ENCODE measurements at places on chromosomes 7 and 10.

GRCh38 chr10:11706895-11707567 is 35.2 kb upstream of the ECHDC3 start:
- DNase-seq = no peak

DNA sequence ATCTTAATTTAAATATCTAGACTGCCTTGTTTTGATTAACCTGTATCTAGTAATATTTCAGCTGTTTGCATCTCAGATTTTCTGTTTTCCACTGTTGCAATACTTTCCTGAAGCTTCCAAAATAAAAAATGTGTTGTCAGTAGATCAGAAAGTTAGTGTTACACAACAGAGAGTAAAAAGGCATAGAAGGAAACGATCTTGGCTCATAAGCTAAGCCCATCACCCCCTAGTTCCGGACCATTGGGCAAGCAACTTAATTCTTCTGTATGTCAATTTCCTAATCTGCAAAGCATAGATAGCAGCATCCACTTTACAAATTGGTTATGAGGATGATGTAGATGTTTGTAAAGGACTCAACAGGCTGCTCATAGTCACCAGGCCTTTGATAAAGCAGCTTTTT is 4.4 kb downstream of the PON3 start:
- DNase-seq = no peak

- DNase-seq = no peak
Measured at GRCh38 chr7:150986099-150986512, 4.7 kb upstream of the NOS3 start.

DNA sequence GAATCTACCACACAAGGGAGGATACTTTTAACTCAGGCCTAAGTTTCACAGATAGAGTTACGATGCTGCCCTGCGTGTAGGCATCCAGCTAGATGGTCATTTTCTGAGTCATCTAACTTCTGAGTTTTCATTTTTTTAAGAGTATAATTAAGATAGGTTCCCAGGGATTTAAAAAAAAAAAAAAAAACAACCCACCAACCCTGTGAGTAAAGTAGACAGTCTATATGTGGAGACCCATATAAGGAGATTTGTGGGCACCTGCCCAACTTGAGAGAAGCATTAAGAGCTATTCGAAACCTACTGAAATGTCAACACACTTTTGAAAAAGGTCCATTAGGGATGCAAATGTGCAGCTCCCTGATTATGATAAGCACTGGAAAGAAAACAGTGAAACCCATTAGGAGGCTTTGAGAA is 257.3 kb downstream of the TRIL start:
- DNase-seq = no peak

DNA sequence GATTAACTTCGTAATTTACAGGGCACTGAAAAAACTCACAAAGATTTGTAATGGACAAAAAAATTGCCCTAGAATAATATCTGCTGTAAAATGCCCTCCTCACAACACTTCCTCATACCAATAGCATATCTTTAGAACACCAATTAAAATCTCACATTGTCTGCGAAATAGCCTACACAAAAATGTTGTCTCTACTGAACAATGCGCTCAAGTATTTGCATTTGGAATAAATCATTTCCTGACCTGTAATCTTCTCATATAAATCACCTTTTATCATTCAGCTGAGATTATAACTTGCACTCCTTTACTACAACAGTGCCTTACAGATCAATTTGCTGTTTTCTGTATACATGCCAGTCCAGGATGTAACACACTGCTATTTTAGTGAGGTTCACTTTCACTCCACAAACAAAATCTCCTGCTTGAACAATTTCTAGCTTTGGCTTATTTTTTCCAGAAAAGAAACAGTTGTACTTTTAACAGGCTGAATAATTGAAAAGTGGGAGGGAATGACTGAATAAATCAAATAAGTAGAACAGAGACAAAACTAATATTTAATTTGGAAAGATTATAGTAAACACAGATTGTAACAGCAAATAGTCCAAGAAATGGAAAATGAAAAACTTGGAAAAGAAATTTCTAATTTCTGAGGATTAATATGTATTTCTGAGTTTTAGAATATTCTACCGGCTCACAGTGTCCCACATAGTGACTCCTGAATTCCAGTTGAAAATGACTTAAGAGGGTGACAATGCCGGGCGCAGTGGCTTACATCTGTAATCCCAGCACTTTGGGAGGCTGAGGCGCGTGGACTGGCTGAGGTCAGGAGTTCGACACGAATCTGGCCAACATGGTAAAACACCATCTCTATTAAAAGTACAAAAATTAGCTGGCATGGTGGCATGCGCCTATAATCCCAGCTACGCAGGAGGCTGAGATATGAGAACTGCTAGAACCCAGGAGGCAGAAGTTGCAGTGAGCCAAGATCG is 30.6 kb downstream of the JMJD1C start:
- no peak for DNase-seq

DNA sequence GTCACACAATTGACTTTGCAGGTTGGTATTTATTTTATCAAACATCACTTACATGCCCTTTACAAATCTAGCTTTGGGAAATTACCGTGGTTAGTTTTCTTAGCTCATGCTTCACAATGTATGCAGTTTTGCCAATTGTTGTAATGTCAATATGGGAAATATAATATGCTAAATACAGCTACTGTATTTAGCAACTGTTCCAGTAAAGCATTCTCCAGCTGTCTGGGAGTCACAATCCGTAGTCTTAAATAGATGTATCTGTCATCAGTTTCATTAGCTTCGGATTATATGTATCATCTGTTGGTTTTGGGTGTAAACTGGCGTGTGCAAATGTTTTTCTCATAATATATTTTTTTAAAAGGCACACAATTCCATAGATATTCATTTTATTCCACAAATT is 19.4 kb upstream of the AHR start:
- no peak for DNase-seq

DNA sequence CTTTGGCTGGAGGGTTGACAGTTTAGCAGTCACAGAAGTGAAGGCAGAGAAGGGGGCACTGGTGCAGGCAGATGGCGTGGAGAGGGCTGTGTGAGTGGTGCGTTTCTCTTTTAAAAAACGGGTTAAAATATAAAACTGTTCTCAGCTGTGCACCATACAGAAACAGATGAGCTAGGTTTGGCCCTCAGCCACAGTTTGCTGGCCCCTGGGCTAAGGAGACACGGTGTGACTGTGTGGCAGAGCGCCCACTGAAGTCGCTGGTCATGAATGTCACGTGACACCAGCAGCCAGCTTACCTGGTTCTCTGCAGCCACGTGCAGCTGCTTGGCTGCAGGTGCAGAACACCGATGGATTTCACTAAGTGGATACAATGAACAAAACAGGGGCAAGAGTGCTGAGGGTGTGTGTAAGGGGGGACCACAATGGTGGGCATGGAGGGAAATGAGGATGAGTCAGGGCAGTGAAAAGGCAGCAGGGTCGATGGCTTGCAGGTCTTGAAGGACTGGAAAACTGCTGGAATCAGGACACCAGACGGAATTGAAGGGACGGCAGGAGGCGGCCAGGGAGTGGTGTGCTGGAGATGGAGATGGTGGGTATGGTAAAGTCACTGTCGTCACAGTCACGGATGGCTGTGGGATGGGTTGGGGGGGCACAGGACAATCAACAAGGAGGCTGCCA is 7.4 kb downstream of the ZNF746 start:
- DNase-seq = no peak

GRCh38 chr10:35959252-35959651 is 317.2 kb upstream of the FZD8 start:
- no peak for DNase-seq

DNA sequence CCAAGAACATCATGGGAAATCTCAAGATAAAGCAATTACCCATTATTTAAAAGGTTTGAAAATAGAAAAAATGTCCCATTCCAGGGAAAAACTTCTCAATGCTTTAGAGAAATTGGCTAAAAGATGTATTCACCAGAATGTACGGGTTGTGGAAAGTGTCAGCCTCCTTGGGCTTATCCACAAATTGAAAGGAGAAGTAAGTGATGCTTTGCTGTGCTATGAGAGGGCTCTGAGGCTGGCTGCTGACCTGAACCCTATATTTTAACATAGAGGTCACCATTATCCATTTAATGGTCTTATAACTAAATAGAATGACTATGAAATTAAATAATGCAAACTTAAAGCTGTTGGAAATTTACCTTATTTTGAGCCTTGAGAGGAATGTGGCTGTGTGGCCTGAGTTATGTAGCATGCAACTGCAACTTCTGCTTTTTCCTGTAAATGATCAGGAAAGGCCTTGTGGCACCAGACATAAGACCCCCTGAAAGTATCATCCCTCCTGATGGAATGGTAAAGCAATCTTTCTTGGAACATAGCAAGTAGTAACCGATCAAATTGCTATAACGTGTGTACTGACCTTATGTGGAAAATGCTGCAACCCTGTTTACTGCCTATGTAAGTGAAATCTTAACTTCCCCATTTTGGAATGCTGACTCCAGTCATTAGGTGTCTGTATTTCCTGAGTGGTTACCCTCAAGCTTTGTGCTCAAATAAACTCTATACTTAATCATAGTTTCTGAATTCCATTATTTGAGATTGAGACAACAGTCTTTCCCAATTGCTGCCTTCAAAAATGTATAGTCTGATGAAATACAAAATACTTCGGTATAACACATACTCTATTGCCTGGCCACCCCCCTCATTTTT is 6.9 kb downstream of the IFIT1B start:
- no peak for DNase-seq

- DNase-seq = no peak
Measured at GRCh38 chr10:21095494-21096055, 198.5 kb upstream of the NEBL start.

- no peak for DNase-seq
Measured at GRCh38 chr10:114081911-114082583, 38.4 kb downstream of the ADRB1 start.

GRCh38 chr7:155173905-155174304 is 103.8 kb downstream of the HTR5A start:
- no peak for DNase-seq

DNA sequence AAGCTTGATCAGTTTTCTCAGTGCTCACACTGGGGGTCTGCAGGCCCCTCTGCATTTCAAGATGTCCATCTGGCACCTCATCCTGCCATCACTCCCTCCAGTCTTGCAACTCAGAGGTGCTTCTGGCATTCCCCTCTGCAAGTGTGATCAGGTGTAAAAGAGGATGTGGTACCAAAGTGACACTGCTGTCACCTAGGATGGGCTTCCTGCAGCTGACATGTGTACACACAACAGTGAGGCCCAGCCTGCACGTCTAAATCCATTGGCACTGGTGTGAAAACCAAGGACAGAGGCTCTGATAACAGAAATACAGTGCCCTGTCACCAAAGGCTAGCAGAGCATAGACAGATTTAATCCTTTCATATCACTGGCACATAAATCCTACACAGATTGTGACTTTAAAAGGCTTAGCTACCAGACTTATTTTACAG is 162.5 kb upstream of the CELF2 start:
- no peak for DNase-seq

- no peak for DNase-seq
Measured at GRCh38 chr7:95478272-95479037, 7.3 kb upstream of the ASB4 start.

GRCh38 chr7:132004529-132004928 is 448.1 kb upstream of the PODXL start:
- no peak for DNase-seq

- no peak for DNase-seq
Measured at GRCh38 chr10:96153070-96153469, 23.0 kb downstream of the ZNF518A start.

DNA sequence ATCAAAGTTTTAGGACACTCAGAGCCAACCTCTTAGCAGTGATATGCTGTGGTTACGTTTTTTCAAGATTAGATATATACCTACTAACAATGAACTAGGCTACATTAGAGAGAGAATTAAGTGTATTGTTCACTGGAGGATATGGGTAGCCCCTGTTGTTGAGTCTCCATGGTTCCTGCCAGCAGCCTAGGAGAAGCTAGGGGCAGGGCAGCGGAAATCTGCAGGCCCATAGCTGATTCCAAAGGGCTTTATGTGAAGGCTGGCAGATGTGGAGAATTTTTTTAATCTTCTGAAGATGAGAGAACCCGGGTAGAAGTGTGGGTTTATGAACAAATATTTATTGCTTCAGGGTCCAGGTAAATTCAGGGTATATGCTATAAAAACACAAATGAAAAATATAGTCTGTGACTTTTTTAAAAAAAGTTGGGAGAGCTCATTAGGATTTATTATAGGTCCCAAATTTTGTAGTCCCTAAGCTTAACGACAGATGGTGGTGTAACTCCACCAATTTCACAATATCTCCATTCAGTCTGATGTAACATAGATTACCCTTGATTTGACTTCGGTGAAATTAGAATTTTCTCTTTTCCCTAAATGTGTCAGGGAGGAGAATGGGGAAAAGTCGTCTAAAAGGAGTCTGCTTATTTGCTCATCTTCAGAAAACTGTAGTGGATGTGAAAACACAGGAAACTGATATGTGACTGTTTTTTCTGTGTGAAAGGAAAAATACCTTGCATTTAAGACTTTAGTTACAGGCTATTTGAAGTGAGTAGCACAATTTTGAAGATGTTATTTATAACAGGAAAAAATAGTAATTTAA is 163.0 kb upstream of the PPP1R3A start:
- DNase-seq = no peak

DNA sequence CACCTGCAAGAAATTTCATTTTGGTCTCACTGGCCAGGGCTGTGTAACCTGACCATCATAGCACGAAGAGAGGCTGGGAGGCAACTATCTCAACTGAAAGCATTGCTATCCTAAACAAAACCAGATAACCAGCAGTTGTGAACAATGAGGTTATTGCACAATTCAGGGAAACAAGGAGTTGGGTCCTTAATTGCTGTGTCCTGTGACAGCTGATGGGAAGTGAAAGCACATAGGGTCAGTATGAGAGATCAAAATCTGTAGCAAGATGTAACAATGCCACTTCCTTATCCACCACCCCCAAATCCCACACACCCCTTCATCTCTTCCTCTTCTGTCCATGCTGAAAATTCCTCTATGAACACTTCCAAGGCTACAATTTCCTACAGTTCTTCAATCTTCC is 80.2 kb downstream of the HTR7 start:
- DNase-seq = no peak

DNA sequence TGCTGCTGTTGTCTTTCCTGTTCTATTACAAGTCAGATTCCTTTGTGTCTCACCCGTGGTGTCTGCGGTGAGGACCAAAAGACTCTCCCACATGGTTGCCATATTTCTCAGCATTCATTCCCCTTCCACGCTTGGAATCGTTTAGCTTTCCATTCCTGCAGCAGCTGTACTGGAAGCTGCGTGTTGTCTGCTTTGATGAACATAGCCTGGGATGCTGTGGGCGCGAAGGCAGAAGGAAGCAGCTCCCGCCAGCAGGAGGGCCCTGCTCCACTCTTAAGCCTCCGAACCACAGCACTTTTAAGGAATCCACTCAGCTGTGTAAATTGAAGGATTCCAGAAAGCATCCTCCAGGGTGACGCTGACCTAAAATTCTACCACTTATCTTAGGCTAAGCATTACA is 303.6 kb upstream of the PITRM1 start:
- no peak for DNase-seq

GRCh38 chr7:99667179-99667578 is 12.6 kb downstream of the CYP3A5 start:
- DNase-seq = no peak

DNA sequence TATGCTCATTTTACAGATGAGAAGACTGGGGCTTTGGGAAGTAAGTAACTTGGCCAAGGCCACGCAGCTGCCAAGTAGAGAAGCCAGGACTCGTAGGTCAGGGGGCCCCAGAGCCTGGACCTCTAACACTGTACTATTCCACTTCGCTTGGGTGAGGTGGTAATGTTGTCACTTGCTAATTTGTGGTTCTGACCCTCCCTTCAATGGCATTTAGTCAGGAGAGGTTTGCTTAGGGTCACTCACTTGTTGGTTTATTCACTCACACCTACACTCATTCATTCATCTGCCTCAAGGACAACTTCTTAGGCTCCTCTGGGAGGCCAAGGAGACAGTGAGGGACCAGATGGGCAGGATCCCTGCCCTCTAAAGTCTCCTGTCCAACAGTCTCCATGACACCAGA is 21.3 kb downstream of the BTBD16 start:
- no peak for DNase-seq

All from CD8-positive, alpha-beta T cell (primary cell).